ENCODE measurements at places on chromosomes 6 and 20.
A peak's percentile ranks its signal among the peaks of the same experiment; 100 is the strongest.

GRCh38 chr20:20755674-20756319 is 43.4 kb upstream of the RALGAPA2 start:
- no peak for DNase-seq

GRCh38 chr6:41075651-41076626 is 3.2 kb downstream of the NFYA start:
- no peak for DNase-seq

DNA sequence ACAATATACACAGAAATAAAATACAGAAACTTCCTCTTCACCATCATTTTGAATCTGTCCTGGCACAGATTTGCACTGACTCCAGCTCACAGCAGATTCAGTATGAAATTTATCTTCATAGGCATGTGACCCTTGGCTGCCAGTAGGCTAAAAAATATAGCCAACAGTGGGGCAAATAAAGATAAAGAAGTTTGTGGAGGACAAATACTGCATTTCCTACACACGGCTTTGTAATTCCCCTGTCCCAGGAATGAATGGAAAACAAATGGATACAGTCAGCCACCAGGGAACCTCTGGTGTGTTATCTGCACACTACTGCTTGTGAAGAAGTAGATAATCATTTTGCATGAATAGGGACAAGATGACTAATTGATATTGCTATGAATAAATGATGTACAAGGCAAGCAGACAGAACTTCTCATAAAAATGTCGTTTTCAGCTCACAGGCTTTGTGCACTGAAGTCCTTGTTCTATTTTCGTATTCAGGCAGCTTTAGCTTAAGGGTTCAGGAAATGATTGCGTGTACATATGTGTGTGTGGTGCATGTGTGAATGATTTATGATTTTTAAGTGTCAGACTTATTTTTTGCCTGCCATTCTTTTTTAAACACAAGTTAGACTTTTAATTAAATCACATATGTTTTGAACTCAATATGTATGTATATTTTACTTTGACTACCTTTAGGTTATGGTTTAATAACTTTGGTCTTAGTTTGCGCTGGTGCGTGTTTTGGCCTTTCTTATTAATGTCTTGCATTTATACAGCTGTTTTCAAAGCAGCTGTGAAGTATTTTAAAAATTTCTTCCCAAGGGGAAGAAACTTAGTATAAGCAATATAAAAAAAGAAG is 543.8 kb upstream of the JAG1 start:
- no peak for DNase-seq

DNA sequence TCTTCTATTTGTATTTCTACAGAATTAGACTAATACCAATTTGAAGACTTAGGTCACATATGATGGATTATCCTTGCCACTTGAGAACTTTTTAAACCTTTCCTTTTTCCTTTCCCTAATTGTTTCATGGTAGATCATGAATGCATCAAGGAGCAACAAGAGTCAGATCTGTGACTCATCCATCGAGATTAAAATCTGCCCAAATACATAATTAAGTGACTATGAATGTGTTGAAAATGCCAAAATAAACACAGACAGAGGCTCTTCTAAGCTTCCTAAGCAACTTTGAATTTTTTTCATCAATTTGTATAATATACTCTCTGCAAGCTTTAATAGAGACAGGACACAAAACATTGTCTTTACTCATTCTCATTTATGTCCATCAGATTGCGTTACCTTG is 23.5 kb upstream of the HTR1E start:
- DNase-seq, result no peak

GRCh38 chr20:44627364-44628010 is 24.0 kb downstream of the ADA start:
- DNase-seq, result no peak

DNA sequence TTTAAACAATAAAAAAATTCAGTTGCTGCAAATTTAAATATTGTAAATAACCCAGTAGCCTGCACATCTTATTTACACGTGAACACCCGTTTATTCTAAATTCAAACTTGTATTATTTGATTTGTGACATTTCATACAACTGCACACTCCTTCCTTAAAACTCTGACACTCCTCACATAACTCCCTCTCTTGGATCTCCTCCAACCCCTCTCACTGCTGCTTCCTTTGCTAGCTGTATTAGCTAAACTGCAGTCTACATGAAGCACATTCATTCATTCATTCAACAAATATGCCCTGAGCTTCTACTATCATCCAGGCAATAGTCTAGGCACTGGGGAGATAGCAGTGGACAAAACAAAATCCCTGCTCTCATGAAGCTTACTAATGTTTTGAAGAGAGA is 47.0 kb downstream of the FBXL4 start:
- DNase-seq, result no peak

DNA sequence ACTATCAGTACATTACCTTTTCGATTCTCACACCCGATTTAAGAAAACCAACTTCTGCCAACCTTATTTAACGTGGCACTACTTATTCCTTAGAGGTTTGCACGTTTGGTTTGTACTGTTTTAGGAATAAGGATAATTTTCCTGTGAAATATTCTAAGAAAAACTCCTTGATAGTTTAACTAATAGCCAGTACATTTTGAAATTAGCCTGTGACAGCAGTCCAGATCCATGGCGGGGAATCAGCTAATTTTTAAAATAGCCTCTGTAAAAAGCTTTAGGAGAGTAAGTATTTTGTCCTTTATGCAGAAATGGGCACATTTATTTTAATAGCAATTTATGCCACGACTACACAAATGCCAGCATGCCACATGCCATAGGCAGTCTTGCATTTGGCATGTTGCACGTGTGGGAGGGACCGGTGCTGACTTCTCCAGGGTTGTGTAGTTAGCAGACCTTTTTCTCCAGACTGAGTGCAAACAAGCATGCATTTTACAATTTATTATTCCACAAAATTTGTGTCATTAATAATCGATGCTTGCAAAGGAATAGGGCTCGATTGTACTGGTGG is 6.2 kb downstream of the FOXC1 start:
- no peak for DNase-seq

DNA sequence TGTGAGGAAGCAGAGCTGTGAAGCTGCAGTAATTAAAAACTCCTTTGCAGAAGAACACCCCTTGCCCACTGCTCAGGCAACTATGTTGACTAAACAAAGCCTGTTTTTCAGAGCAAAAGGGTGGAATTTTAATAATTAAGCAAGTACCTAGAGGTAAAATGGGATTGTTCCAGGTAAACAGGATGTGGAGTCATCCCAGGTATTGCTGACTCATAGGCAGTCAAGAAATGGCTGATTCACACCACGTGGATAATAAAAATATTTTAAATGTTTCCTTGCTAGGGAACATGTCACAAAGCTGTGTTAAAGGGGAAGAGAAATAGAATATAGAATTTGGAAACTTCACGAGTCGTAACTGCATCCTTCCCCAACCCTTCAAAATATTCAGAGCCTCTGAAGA is 491.8 kb downstream of the BTBD3 start:
- no peak for DNase-seq

- no peak for DNase-seq
Measured at GRCh38 chr6:14713008-14713960, 532.6 kb upstream of the JARID2 start.

DNA sequence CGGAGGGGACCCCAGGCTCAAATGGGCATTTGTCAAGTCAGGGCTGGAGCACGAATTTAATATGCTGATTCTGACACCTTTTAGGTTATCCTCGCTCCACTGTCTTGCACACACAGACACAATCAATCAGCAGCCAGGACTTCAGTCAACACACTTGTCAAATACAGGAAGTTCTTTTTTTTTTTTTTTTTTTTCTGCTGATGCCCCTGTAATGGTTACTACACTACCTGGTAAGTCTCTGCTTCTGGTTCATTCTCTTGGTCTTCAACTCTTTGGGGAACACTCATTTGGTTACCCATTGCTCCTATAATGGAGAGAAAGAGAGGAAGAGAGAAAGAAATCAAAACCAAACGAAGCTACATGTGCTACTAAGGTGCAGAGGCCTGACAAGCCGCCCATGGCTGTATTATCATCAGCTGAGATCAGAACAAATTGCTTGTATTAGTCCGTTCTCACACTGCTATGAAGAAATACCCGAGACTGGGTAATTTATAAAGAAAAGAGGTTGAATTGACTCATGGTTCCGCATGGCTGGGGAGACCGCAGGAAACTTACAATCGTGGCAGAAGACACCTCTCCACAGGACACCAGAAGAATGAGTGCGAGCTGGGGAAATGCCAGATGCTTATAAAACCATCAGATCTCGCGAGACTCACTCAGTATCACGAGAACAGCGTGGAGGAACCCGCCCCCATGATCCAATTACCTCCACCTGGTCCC is 11.8 kb downstream of the BCAS1 start:
- no peak for DNase-seq

DNA sequence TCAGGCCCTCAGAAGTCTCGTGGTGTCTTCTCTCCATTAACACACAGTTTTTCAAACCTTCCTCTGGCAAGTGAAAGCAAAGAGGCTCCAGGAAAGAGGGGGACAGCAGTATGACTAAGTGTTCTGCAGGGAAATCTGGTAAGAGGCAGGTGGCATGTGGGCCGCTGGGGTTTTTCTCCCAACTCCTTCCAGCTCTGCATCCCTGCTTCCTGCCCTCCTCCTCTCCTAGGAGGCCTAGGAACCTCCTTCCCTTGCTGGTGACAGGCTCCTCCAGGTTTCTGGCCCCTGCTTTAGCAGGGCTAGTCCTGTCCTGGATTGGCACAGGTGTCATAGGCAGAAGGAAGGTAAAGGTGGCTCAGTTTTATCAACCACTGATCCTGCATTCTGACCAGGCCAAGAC is 7.6 kb upstream of the ITCH start:
- DNase-seq, result no peak

DNA sequence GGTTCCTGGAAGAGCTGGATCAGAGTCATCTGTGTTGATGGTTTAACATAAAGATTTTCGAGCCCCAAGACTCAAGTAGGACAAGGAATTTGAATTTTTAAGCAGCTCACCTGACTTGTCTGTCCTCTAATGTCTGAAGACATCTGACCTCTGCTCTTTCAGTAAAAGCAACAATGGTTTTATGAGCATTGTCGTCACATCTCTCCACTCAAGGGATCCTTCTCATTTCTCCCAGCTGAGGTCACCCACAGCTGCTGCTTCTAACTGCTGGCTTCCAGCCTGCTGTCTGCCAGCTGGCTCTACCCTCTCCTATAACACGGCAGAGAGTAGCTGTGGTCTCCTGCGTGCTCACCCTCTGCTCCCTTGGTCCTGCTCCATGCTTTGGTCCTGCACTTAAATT is 24.7 kb upstream of the HDAC2 start:
- no peak for DNase-seq

- DNase-seq, result no peak
Measured at GRCh38 chr20:41483553-41483930, 116.9 kb upstream of the EMILIN3 start.

- no peak for DNase-seq
Measured at GRCh38 chr6:165956874-165957273, 210.8 kb downstream of the TBXT start.

GRCh38 chr6:132484680-132485018 is 28.3 kb downstream of the STX7 start:
- DNase-seq, result no peak

- DNase-seq, result no peak
Measured at GRCh38 chr6:122758927-122759334, 20.6 kb upstream of the FABP7 start.

DNA sequence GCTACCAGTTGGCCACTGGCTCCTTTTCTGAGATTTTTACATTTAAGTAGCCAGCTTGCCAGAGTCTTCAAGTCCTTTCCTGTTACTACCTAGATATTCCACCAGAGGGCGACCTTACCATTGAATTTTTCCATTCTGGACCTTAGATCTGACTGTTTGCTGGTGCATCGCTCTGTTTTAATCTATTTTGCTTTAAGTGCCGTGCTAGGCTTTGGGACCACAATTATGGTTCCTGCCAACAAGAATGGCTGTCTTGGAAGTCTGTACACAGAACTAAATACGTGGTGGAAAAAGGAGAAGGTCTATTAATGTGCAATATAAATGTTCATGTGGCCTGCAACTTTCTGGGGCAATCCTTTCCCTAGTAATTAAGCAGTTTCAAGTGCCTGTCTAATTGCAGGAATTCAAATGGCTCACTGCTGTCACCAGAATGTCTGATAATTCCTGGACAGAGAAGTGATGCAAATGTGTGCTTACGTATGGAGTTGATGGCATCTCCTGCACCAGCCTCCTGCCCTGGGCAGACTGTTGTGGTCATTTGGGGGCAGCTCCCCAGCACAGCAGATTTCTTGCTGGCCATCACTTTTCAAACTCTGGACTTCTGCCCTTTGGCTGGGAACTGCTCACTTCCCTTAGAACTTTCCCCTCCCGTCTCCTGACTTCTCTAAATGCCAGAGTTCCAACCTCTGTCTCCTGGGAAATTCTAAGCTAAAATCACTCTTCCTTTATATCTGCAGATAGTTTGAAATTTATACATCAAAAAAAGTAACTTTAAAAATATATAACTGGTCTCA is 5.6 kb upstream of the HLA-DOA start:
- DNase-seq, result peak; percentile 70

DNA sequence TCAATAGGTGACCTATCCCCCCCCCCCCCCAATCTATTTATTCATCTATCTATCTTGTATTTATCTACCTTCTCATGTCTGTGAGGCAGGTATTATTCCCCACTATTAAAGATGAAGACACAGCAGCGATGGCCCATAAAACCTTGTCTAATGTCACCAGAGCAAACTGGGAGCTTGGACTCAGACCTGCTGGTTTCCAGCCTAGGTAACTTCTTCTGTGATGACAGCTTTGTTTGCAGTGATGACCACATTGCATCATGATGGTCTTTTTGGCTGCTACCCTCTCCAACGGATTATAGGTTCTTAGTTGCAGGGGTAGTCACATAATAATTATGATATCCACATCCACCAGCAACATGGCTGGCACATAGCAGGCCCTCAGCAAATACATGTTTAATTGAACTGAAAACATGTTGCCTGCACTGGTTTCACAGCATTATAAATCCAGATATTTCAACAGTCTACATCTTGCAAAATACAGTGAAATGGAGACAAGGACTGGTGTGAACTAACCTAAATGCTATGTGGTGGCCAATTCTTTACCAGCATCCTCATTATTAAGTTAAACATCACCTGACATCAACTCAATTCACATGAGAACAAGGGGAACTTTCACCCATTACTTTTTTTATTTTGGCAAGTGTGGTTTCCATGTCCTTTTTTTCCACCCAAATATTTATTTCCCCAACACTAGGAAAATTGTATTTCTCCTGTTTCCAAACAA is 712.5 kb upstream of the NRSN1 start:
- no peak for DNase-seq

DNA sequence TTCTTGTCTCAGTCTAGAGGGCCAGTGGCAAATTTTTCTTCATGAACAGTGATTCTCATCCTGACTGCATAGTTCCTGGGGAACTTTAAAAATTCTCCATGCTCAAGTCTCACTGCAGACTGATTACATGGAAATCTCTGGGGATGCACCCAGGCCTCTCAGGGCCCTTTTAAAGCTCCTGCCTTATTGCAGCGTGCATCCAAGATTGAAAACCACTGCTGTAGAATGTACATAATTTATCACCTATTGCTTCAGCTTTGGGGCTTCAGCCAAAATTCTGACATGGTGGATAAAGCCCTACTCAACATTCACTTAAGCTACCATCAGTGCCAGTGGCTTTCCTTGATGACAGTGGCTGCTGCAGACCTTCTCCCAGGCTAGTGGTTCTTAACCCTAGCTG is 143.8 kb downstream of the BTBD3 start:
- DNase-seq, result no peak

Measured in GM10248 (cell line).